CD8-positive, alpha-beta memory T cell (primary cell): ENCODE measurements at places on chromosomes 3 and 15.

DNA sequence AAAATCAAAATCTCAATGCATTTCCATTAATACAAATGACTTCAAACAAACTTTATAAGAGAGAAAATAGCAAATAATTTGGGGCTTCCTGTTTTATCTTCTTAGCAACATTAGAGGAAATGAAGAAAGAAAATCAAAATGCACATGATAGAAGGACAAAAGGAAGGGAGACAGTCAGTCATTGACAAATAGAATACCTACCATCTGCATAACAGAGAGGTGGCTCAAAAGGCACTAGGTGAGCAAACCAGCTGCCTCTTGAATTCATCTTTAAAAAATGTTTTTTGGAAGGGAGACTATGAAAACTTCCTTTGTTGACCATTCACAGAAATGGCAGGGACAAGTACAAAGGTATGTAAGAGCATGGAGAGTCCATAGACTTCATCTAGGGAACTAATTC is 9.4 kb downstream of the NMNAT3 start:
- DNase-seq = no peak

GRCh38 chr3:163218336-163218735 is 1721.7 kb downstream of the OTOL1 start:
- DNase-seq = no peak

GRCh38 chr3:157948605-157949383 is 157.4 kb downstream of the SHOX2 start:
- no peak for DNase-seq

DNA sequence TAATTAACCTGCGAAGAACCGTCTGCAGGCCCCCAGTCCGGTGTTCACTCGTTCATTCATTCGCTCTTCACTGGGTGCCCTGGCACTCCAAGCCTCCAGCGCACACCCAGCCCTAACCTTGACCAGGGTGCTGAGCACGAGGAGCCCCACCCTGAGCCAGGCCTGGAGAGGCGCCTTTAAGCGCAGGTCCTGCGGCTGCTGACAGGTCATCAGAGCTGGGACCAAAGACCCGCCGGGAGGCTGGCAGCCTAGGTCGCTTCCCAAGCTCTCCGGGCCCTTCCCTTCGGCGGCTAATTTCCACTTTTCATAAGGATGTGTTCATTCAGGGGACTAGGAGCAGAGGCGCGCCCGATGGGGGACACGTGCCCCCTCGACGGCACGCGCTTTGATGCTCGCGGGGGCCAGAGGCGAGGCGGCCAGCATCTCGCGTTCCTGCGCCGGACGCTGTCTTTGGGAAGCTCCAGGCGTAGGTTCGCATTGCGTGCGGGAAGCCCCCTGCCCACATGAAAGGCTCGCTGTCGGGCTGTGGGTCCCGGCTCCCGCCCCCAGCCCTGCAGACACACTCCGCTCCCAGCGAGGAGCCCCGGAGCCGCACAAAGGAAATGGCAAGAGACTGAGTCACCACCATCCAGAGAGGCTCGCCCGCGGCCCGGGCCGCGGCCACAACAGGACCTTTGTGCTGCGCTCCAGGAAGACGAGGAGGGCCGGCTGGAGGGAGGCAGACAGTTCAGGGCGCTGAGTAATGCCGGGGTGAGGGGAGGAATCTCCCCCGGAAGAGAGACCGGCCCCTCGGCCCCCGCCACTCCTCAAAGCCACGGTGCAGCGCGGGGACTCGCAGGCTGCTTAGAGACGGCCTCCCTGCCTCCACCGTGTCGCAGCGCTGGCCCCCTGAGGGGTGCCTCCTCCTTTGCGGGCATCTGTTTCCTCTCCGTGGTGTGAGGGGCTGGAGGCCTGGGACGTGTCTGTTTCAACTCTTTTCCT is 266.4 kb upstream of the HES1 start:
- no peak for DNase-seq

DNA sequence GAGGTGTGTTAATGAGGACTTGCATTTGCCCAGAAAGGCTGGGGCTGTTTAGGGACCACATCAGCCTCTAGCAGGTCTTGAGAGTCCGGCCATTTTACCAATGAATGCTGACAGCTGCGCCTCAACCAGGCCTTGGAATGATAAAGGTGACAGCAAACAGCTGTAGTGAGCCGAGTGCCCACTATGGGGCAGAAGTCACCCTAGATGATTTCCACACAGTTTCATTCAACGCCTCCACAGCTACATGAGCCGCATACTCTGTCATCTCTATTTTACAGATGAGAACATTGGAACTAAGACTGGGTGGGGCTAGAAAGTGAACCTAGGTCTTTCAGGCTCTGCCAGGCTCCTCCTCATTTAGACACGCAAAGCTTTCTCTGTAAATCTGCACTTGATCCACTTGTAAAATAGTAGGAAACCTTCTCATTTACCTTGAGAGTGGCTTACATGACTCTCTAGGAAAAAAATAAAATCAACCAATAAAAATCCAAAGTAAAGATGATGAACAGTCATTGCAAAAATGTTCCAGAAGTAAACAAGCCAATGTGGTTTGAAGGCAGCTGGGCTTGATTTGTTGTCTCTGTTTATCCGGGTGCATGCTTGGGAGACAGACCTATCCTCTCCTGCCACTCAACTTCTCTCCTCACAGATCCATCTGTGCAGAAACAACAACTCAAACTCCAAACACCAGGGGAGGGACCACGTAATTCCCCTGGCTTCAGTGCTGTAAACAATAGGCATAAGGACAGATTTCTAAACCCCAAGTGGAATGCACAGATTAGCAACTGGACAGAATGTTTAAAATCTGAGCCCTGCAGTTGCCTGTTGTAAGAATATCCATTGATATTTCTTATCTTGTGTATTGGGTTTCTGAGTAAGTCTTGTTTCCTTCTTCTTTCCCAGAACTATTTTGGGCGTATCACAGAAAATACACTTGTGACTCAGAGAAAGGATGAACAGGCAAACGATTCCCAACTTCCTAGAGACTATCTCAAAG is 31.5 kb upstream of the LDHAL6B start:
- no peak for DNase-seq

GRCh38 chr3:184786280-184786941 is 25.6 kb upstream of the VPS8 start:
- DNase-seq = no peak

- no peak for DNase-seq
These were observed 586.0 kb upstream of the TGFBR2 start for GRCh38 chr3:30020380-30020779.

DNA sequence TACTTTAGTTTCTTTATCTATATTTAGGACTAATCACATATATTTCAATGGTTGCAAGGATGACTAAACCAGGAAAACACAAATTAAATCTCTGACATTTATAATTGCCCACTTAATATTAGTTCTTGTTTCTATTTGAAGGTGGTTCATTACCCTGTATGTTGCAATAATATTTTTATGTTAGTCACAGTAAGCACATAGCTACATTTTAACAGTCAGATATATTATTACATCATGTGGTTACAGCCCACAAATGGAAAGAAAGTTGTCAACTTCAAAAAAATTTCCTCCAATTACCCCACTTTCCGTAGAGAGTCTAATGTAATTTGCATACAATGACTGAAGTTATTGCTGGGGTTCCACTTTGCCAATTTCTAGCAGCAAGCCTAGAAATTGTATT is 114.6 kb downstream of the TUSC7 start:
- no peak for DNase-seq

DNA sequence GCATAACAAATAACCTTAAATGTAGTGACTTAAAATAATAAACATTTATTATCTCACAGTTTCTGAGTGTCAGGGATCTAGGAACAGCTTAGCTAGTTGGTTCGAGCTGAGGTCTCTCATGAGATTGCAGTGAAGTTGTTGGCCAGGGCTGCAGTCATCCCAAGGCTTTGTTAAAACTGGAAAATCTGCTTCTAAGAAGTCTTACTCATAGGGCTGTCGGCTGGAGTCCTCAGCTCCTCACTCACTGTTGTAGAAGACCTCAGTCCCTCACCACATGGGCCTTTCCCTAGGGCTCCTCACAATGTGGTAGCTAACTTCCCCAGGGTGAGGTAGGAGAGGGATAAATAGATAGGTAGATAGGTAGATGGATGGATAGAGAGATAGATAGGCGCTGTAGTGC is 20.8 kb upstream of the SLC7A14 start:
- no peak for DNase-seq

- DNase-seq = no peak
These were observed 27.9 kb downstream of the FBN1 start for GRCh38 chr15:48617619-48618018.

DNA sequence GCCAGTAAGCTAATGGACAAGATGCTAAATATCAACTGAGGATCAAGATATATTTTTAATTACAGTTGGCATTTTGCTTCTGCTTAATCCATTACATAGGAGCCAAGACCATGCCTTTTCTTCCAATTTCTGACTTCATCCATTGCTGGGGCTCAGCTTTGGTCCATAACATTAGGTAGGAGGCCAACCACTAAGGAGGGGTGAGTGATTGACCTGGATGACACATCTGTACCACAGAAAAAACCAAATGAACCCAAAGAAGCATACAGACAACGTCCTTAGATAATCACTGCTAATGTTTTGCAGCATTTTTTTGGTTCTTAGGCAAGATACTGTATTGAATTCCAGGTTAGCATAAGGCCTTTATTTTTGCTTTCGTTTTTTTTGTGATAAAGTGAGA is 353.2 kb upstream of the KCNH8 start:
- DNase-seq = no peak

GRCh38 chr15:75367406-75367912 is 948 bp downstream of the MAN2C1 start:
- no peak for DNase-seq

DNA sequence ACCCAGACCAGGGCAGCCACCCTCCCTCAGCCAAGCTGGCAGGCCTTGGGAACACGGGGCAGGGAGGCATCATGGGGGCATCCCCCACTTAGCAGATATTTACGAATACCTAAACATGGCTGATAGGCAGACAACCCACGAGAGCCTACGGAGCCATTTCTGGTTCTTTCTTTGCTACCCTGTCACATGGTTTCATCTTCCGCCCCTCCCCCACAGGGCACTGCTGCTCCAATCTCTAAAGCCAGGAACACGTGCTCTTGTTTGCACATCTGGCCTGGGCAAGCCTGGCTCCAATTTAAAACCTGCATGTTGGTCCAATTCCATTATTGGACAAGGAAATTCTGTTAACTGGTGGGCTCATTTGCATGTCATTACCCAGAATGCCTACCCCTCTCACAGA is 447.4 kb upstream of the NR2F2 start:
- DNase-seq = no peak

DNA sequence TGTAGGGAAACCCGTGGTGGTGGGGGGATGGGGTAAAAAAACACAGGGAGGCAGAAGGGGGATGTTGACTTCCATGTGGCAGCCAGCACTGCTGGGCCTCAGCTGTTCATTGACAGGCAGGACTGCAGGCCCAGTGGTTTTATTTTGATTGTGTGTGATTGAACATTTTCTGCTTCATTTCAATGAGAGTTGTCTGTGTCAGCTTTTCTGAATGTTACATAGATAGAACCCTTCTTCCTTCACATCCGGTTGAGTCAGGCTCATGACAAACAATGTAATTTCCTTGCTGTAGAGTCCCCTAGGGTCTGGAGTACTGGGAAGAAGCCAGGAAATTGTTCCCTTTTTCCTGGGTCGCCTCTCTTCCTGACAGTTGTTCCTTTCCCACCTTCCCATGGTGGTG is 8.2 kb upstream of the RPP25 start:
- DNase-seq = no peak
